ENCODE measurements at places on chromosomes 2 and 18.
A peak's percentile ranks its signal among the peaks of the same experiment; 100 is the strongest.

DNA sequence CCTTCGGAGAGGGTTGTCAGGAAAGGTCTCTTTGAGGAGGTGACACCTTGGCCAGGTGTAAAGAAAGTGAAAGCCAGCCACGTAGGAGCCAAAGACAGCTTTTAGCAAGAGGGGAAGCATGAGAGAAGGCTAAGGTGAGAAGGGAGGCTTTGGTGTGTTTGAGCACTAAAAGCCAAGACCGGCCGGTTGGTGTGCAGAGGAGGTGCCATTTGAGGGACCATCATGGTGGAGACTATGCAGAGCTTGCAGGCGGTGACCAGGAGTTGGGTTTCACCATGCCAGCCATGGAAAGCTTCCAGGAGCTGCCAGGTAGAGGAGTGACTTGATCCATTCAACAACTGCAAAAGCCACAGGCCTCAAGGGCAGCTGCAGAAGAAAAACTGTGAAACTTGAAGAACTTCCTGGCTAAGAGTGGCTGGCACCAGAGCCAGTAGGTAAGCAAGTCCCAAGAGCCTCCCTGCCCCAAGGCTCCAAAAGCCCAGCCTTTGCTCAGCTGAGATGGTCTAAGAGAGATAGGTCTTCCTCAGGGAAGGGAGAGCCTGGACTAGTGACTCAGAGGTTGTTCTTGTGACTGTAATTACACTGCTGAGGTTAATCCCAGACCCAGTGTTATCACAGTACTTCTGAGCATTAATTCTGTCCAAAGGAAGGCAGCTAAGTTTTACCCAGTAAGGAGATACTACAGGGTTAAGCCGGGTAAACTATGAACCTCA, 319.0 kb downstream of the BCL11A start:
- DNase-seq = no peak

GRCh38 chr2:8684878-8685696, 3.2 kb downstream of the ID2 start:
- no peak for DNase-seq

GRCh38 chr2:128178650-128179460, 87.9 kb downstream of the UGGT1 start:
- DNase-seq = peak; percentile 31

DNA sequence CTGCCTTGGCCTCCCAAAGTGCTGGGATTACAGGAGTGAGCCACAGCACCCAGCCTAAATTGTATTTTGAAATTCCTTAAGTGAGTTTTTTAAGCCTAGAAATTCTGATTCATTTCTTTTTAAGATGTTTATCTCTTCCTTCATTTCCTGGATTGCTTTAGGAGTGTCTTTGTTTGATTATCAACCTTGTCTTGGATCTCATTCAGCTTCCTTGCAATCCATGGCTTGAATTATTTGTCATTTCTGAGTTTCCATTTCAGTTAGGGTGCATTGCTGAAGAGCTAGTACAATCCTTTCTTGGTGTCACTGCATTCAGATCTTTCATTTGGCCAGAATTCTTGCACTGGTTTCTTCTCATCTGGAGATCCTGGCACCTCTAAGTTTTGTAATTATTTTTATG, 606.4 kb upstream of the ZNF804A start:
- DNase-seq = no peak

GRCh38 chr18:69817335-69817940, 130.2 kb downstream of the CD226 start:
- no peak for DNase-seq

DNA sequence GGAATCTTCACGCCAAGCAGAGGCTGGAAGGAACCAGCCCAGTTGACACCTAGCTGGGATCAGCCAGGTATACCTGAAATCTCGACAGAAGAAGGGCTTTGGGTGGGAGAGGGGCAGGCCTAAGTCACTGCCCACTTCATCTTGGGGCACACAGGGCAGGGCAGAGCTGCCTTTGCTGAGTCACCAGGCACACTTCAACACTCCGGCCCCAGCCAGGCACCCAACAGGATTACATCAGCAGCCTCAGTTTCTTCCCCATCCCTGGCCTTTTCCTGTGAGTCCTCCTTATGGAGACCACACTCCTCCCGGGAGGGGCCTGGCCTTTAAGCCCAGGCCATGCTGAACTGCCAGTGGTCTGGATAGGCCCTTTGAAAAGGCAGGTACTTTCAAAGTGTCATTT, 201.7 kb upstream of the HS6ST1 start:
- no peak for DNase-seq

DNA sequence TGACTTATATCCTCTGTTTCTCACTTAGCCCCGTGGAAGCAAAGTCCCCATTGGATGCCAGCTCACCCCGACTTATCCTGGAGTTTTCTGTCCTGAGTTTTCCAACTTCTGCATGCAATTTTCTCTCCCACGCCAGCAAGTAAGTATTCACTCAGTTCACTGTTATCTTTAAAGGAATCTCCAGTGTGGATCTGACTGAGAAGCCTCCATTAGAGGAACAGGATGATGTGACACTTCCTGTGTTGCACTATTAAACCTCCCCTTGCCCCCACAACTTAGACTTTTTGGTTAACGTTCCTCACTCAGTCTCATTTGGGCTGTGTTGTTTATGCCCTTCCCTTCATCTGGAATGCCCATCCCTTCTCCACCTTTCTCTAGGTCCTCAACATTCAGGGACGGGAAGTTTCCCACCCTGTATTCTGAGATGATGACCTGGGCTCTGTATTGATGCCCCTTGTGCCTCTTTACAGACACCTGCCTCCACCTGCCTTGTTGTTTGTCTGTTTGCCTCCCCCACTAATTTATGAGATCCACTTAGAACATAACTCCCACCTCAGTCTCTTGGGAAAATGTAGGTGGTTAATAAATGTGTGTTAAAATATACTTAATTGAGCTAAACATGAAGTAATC, 536.1 kb upstream of the RAB6C start:
- no peak for DNase-seq

- DNase-seq = no peak
These were observed 3.3 kb upstream of the GALNT14 start for GRCh38 chr2:31141443-31142085.
